Tibial nerve (tissue), 4 donors: ENCODE measurements at places on chromosomes 2 and 18.

DNA sequence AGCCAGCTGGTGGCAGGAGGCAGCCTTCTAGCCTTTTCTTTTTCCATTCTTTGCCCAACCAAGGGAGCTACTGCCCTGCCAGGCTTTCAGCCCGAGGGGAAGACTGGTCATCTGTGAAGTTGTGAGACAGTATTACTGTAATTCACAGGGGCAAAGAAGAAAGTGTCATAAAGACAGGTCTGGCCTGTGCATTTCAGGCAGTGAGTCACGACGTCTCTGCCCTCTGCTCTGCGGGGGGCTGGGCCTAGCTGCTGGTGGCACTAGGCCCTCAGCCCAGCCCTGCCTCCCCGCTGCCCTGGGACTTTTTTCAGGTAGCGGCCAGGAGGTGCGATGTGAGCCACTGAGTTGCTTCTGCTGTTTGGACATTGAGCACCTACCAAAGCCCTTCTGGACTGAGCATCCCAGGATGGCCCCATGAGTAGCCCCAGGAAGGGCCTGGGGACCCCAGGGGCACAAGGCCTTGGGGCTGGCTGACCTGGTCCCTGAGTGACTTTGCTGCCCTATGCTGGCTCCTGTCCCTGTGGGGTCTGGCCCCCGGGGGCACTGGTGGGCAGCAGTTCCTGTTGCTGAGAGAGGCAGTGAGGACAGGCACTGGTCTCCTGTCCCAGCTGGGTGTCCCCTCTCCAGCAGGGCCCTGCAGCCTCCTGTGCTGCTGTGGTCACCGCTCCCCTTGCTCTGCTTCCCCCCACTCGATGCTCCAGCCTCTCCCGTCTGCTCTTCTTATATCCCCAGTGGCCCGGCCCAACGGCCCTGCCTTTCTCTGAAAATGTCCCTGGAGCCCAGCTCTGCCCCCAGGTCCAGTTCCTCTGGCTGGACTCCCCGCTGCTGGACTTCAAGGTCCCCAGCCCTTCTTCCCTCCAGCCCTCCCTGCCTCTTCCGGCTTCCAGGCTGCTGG, 7.0 kb downstream of the INHBB start:
- no peak for DNase-seq

DNA sequence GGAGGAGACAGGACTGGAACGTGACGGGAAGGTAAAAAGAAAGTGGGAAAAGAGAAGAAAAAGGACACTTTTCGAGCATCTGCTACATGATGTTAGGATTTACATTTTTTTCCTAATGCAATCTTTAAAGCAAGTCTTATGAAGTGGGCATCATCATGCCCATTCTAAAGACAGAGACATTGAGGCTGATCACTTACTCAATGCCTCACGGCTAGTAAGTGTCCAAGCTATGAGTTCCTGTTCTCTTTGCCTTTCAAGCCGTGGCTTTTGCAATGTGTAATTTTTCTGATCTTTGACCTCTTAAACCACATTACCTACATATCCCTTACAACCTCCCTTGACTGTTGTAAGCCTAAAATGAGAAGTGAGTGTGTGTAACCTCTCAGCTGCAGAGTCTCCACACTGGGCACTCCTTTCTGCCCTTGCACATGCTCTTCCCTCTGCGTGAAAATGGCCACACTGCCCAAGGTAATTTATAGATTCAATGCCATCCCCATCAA, 649.2 kb downstream of the RNF144A start:
- DNase-seq = no peak

DNA sequence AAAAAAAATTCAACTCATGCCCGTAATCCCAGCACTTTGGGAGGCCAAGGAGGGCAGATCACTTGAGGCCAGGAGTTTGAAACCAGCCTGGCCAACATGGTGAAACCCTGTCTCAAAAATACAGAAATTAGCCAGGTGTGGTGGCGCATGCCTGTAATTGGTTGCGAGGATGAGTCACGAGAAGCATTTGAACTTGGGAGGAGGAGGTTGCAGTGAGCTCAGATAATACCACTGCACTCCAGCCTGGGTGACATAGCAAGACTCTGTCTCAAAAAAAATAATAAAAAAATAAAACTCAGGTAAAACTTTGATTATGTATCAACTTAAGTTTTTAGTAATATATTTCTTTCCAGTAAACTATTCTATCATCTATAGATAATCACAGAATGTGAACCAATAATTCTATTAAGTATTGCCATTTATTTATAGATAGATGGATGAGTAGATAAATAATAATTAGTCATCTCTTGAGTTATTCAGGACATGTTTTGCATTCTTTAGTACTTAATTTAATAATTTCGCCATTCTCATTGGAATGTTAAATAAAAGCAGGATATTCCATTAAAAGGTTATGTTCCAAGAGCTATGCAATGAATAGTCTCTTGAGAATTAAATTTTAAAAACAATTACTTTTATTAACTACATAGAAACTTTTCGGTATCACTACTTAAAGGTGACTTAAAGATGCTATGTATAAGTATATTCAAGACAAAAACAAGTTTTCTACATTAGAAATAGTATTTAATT, 48.7 kb downstream of the WDPCP start:
- DNase-seq = no peak

GRCh38 chr2:98565286-98565860, 42.9 kb downstream of the COA5 start:
- DNase-seq = no peak

DNA sequence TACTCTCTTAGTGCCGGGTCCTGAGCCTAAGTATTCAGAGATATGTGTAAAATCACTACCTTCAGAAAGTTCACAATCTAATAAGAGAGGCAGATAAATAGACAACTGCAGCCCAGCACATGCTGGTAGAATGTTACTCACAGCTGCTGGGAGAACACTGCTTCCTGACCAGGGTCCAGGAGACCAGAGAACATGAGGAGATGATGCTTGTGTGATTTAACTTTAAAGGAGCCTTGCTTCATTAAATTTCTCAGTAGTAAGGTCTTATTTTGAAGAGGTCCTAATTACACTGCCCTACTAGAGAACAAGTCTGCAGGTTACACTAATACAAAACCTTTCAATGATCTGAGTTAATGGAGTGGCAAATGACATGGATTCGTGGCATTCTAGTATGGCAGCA, 209.9 kb upstream of the TRIB2 start:
- no peak for DNase-seq

GRCh38 chr2:100046961-100047947, 95.1 kb downstream of the AFF3 start:
- no peak for DNase-seq

DNA sequence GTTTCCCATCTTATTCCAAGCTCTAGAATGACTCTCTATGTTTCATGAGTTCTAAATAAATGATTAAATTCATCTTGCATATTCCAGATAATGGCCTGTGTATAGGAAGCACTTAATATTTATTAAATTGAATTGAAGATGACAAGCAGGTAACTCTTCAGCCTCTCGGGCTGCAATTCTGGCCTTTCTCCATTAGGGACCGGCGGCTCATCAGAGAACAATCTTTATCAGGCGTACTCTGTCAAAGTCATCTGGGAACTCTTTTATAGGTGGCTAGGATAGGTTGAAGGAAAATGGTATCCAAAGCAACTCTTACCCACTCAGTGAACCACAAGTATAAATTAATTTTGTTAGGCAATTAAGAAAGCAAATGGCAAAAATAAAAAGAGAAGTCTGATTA, 308.5 kb downstream of the NOL4 start:
- no peak for DNase-seq

GRCh38 chr2:128501700-128502099, 183.0 kb upstream of the HS6ST1 start:
- no peak for DNase-seq

GRCh38 chr2:15923597-15923996, 16.8 kb upstream of the MYCN start:
- DNase-seq = no peak

GRCh38 chr2:240581811-240582210, 4.7 kb upstream of the CAPN10 start:
- no peak for DNase-seq

- DNase-seq = peak; percentile 18
Measured at GRCh38 chr2:102187496-102188150, 800 bp downstream of the IL1RL2 start.

DNA sequence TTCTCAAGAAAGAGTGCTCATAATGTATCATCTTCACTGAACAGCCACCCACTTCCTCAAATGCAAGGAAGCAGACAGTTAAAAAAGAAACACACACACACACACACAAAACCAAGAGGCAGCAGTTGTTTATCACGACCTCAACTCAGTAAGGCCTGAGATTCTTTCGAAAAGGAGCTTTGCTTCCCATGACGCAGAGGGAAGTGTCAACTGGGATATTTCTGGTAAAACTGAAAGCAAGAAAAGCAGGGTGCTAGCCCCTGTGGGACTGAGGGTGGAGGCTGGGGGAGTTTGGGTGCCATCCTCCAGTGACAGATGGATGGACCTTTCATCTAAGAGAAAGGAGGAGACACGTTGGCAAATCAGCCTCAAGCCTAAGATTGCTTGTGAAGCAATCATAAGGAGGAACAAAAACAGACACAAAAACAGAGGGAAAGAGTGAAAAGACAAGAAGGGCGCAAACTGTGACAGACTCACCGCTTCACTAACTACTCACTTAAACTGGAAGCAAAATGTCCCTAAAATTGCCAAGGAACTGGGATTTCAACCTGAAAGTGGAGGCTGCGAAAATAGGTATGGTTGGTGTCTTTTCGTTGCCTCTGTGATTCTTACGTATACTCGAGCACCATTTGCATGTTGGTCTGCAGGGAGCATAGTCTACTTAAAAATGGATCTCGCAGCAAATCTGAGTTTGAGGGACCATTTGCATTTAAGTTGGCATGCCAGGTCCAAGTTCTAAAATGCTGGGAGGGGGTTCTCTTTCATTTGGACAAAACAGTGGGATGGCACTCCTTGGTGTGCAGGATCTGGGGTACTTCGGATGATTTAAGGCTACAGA, at the start of gene ARHGAP25:
Gene ARHGAP25, plus strand, starts transcription at position 124 of the 838 bp plus-strand sequence. Its CDS starts 389 bp downstream, at position 513.
- DNase-seq = no peak

GRCh38 chr2:188404341-188405004, 112.8 kb downstream of the GULP1 start:
- DNase-seq = no peak

DNA sequence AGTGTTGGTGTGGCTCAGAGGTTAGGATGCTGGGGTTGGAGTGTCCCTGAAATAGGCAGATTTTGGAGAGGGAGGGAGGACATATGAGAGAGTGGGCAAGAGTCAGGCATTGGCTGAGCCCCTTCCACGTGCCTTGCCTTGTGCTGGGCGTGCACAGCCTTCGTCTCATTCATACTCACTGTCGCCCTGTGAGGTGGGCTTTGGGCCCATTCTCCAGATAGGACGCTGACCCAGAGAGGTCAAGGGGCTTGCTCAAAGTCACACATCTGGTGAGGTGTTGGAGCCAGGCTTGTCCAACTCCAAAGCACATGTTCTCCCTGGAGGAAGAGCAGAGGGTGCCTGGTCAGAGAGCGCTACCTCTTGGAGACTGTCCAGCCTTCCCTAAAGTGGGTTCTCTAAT, 166.8 kb downstream of the DYSF start:
- DNase-seq = no peak

DNA sequence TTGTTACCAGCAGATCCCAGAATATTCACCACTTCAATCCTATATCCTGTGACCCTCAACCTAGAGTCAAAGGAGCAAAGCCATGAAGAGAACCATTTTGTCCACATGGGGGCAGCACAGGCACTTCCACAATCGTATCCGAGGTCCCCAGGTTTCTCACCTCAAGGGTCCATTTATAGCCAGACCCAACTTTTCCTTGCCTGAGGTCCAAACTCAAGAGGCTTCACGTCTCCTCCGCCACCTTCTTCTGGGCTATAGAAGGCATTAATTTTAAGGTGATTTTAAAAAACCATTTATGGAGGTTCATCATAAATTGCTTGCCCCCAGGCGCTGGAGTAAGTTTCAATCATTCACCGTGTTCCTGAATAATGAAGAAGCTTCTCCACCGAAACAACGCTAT, 111.6 kb upstream of the NABP1 start:
- DNase-seq = peak; percentile 79

DNA sequence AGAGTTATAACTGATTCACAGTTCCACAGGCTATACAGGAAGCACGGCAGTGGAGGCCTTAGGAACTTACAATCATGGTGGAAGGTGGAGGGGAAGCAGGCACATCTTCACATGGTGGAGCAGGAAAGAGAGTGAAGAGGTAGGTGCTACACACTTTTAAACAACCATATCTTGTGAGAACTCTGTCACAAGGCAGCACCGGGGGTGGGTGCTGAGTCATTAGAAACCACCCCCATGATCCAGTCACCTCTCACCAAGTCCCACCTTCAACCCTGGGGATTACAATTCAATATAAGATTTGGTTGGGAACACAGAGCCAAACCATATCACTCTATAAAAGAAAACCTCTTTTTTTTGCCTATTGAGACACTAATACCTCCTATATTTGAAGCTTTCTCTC, 1108.5 kb upstream of the CDH2 start:
- no peak for DNase-seq

- DNase-seq = peak; percentile 44
Measured at GRCh38 chr18:48230467-48231113, 178.6 kb downstream of the ZBTB7C start.

GRCh38 chr2:238772635-238773297, 75.1 kb upstream of the TWIST2 start:
- no peak for DNase-seq

- DNase-seq = no peak
Measured at GRCh38 chr2:200399046-200399445, 92.6 kb downstream of the SPATS2L start.

DNA sequence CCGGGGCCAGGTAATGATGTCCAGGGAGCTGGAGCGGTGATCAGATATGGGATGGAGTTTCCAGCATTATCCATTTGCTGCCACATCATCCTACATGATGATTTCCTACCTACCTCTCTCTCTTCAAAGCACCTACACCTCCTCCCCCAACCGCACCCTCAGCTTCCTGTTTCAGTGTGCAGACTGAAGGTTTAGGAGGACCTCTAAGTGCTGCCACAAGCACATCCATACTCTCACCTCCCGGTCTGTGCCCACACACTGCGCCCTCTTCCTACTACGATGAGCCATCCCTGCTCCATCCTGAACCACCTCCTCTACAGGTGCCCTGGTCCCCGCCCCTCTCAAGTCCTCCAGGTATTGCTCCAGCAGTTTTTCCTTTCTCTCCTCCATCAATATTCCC, 123.7 kb downstream of the ALPK2 start:
- DNase-seq = no peak

- DNase-seq = no peak
Measured at GRCh38 chr2:134586326-134586965, 132.4 kb downstream of the TMEM163 start.

DNA sequence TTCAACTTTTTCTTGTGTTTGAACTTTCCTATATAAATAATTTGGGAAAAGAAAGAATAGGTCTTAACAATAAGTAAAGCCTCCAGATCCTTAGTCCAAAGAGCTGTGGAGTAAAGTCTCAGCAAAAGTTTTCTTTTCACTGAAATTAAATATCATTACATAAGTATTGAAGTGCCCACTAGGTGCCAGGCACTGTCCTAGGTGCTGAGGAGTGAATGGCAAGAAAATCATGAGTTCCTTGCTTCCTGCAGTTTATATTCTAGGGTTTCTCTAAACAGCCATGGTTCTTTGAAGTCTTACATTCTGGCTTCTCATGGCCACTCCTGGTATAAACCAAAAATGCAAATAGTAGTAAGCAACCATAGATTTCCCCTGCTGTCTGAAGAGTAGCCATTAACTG, 59.7 kb downstream of the SPP2 start:
- DNase-seq = no peak
